Stimulated activated naive CD8-positive, alpha-beta T cell treated with anti-CD3 and anti-CD28 coated beads, Interleukin-15, amount 100 ng/mL, for 72 hours (primary cell): ENCODE measurements at places on chromosomes 2 and 18.

GRCh38 chr2:69600425-69600824 lies 43.1 kb downstream of the AAK1 start:
- no peak for DNase-seq

DNA sequence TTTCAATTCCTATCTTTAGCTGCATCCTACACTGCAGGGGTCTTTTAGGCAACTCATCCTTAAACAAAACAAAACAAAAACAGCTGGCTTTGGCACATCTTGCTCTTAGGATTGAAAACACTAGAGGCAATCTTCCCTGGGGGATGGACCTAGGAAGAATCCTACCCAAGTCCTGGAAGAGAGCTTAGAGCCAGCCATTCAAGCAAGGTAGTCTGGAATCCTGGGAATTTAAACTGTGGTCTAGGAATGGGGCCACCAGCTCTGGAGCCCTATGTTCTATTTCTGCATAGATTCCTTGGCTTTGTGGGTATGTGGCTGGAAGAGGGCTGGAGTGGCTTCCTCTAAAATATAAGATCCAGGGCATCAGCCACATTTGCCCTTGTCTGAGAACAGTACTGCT lies 27.7 kb downstream of the MYL1 start:
- DNase-seq: no peak

DNA sequence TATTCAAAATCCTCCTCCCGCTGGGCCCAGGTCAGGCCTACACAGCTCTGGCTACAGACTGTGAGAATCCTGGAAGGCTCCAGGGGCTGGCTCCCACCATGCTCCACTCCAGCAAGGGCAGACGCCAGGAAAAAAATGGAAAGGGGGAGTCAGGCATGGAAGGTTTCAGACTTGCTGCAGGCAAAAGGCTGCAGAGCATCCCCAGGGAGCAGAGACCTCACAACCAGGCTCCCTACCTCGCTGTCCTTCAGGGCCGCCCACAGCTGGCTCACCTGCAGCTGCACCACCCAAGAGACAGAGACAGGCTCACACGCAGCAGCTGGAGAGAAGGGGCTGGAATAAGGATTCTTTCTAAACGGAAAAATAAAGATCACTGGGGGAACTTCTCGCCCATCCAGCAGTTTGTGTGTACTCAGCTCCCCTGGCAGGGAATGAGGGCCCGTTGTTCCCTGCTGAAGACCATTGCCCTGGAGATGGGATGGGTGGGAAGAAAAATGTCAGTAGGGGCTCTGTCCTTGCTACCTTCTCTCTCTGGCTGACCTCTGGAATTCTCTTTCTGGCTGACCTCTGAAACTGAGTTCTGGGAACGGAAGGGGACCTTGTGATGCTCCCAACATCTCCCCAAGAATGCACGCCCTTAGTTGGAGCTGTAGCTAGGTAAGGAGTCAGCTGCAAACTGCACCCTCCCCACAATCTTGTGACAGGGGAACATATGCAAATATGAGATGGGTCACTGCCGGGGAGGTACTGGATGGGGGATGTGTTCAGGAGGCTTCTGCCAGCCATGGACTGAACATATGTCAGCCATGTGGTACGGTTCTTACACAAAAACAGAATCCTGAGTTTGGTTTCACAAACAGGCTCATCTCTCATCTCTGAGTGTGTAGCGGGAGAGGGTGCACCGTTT lies 34.5 kb downstream of the BCL2 start:
- DNase-seq: no peak

GRCh38 chr2:189083606-189084005 lies 96.0 kb downstream of the COL5A2 start:
- DNase-seq: no peak

DNA sequence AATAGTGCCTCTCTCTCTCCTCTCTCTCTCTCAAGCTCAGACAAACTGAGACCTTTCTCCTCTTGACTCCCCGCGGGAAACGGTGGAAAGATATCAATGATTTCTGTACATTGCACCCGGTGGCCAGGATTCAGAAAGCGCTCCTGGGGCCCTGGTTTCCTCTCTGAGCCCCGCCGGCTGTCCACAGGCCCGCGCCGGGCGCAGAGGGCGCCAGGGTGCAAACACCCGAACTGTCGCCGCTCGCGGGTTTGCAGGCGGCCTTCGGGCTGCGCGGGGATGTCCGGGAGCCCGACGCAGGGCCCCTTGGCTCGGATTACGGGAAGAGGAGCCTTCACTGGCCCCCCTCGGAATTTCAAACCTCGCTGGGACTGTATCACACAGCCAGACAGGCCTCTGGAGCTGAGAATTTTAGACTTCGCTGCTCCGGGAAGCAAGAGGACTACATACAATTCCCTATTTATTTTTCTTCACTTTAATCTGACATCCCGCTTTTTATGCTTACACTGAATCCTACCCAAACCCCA lies 5.2 kb upstream of the EN1 start:
- DNase-seq: no peak

DNA sequence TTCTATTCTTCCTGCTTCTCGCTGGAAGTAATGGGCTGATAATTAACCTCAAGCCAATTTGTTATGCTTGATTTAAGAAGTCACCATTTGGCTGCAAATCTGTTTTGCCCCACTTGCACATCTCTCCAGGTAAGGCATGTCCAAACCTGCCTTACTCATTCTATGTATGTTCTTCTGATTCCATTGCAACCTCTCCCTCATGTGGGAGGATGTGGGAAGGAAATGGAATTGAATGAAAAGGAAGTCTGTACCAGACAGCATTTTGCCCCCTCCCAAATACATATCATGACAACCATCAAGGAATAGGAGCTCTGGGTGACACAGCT lies 131.7 kb downstream of the NRP2 start:
- no peak for DNase-seq

- no peak for DNase-seq
These were observed 573.6 kb downstream of the TMEM182 start for GRCh38 chr2:103335403-103335802.

GRCh38 chr2:12721566-12722446 lies 5.1 kb downstream of the TRIB2 start:
- no peak for DNase-seq

DNA sequence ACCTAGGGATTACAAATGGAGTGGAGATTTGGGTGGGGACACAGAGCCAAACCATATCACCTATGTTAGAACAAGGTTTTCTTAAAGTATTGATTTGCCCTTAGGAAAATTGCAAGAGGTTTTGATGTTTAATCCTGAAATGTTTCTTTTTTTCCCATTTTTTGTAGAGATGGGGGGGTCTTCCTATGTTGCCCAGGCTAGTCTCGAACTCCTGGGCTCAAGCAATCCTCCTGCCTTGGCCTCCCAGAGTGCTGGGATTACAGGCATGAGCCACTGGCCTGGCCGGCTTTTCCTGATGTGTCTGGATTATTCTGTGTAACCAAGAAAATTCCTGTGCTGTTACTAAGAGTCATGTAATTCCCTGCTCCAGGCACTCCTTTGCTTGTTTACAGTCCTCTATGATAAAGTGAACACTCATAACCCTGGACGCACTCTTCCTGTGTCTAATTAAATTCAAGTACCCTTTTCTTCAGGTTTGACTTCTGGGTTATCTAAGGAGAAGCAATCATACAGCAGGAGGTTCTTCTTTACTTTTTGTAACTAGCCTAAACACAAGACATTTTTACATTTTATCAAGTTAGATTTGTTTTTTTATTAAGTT lies 15.0 kb upstream of the CTDP1 start:
- DNase-seq: no peak

GRCh38 chr18:29512761-29513160 lies 1335.8 kb upstream of the CDH2 start:
- DNase-seq: no peak

GRCh38 chr18:489244-490023 lies 11.1 kb downstream of the COLEC12 start:
- no peak for DNase-seq

GRCh38 chr2:20198001-20198400 lies 26.9 kb downstream of the SDC1 start:
- no peak for DNase-seq

GRCh38 chr2:240553956-240554480 lies 3.8 kb downstream of the ANKMY1 start:
- DNase-seq: no peak

DNA sequence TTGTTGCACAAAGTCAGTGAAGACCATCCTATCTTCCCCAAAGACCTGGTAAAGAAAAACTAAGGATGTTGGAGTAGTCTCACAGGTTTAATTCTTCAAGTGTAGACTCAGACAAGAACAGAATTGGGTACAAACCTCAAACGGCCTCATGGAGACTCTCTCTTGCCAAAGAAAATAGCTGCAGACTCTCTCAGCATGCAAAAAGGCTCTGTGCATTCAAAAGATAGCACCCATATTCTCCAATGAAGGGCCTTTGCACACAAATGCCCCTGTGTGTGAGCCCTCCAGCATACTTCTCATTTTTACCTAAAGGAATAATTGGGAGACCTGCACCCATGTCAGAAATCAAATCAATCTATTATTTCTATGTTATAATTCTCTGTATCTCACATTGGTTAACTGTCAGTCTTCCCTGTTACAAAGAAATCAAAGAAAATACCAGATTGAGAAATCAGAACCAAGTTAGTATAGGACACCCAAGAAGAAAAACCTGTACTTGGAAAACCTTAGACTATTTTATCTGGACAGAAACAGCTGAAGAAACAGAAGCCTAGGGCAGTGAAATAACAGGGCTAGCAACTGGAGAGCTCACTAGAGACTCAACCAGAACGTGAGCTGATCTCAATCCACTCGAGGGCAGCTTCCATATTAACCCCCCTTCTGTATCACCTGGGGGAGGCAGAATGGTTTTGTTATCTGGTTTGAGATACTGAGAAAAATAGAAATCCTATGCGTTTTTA lies 134.7 kb upstream of the DNAJC10 start:
- no peak for DNase-seq

DNA sequence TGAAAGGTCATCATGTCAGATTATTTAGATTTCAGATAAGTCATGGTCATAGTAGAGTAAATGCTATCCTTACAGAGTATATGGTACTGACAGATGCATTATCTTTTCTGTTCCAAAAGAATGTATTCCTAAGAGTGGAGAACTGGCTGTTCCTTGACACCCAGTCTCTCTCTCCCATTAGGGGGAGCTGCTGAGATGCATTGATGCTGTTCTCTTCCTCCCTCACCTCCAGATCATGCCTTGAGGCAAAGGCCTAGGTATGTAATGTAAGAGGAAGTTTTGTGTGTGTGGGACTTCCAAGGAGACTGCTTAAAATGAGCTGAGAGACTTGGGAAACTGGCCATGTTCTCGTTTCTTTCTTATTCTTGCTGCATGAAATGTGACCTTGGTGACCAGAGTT lies 979.5 kb upstream of the CELF4 start:
- DNase-seq: no peak
